Effector CD8-positive, alpha-beta T cell (primary cell): ENCODE measurements at places on chromosomes 2 and 18.

DNA sequence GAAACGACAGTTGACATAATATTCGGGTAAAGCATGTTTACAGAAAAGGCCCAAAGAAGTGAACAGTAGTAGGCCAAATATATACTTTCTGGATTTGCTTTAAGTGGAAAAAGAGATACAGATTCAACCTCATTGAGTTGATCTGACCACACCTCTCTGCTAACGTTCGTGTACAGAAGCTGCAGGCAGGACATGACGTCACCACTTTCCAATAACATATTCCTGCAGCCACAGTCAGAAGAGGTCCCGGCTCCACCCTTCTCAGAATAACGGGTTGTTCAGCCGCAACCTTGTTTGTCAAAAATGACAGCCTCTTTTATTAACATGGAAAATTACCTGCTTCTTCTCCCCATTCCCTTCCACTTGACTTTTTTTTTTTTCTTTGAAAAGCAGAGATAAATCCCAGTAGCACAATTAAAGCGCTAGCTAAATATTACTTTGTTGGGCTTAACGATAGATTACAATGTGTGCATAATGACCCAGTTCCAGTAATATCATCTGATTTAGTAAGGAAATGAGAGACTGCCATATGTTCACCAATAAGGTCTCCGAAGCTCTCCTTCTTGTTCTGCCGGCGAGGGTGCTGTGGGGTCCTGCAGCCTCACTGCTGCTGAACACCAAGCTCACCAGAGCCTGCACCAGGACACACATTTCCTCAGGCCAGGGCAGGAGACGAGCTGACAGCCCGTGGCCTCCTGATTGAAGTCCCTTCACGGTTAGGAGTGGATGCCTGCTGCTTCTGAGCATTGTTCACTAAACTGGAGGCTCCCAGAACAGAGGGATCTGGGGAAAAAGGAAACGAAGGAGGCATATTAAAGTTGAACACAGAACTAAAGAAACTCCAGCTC, 451.0 kb upstream of the SALL3 start:
- no peak for DNase-seq

DNA sequence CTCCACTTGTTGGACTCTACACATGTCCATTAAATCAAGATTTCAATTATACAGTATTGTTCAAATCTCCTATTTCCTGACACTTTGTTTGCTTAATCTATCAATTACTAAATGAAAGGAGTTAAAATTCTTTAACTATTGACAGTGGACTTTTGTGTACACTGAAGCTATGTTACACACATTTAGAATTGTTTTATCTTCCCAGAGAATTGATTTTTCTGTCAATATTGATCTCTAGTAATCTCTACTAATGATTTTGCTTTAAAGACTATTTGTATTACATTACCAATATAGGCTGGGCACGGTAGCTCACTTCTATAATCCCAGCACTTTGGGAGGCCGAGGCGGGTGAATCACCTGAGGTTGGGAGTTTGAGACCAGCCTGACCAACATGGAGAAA, 215.7 kb downstream of the WDPCP start:
- DNase-seq: no peak

GRCh38 chr18:29161429-29161828, 984.5 kb upstream of the CDH2 start:
- no peak for DNase-seq

GRCh38 chr2:210895132-210895531, 338.7 kb downstream of the CPS1 start:
- no peak for DNase-seq

DNA sequence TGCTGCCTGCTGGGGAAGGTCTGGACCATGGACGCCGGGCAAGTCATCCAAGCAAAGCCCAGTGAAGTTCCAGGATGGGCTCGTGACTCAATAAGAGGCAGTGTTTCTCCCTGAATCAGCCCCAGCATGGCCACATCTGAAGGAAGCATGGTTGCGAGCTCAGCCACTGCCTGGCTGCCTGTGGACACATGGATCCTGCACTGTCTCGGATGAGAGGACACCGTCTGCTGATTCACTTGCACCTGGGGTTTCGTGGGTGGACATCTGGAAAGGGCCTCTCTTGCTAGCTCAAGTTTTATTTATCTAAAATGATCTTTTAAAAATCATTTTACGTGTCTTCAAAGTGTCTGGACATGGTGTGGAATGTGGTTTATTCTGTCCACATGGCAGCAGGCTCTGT, 224.8 kb upstream of the FN1 start:
- DNase-seq: no peak

DNA sequence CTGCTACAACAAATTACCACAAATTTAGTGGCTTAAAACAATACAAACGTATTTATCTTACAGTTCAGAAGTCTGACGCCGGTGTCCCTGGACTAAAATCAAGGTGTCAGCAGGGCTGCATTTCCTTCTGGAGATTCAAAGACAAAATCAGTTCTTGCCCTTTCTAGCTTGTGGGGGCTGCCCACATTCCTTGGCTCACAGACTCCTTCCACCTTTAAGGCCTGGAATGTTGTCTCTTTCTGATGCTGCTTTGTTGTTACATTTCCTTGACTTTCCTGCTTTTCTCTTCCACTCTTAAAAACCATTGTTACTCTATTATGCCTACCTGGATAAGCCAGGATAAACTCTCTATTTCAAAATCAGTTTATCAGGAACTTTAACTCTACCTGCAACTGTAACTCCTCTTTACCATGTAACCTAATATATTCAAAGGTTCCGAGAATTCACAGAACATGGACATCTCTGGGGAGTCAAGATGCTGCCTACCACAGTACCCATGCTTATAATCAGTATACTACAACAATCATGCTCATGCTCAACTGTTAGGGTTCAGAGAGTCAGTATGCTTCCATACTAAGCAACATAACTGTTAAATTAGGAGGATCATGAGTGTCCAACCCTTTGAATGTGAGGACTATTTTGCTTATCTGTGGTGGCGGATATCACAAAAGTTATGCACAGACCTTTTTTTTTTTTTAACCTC, 27.4 kb downstream of the YES1 start:
- DNase-seq: no peak
